ENCODE measurements at places on chromosomes 1 and 21.
A peak's percentile ranks its signal among the peaks of the same experiment; 100 is the strongest.

DNA sequence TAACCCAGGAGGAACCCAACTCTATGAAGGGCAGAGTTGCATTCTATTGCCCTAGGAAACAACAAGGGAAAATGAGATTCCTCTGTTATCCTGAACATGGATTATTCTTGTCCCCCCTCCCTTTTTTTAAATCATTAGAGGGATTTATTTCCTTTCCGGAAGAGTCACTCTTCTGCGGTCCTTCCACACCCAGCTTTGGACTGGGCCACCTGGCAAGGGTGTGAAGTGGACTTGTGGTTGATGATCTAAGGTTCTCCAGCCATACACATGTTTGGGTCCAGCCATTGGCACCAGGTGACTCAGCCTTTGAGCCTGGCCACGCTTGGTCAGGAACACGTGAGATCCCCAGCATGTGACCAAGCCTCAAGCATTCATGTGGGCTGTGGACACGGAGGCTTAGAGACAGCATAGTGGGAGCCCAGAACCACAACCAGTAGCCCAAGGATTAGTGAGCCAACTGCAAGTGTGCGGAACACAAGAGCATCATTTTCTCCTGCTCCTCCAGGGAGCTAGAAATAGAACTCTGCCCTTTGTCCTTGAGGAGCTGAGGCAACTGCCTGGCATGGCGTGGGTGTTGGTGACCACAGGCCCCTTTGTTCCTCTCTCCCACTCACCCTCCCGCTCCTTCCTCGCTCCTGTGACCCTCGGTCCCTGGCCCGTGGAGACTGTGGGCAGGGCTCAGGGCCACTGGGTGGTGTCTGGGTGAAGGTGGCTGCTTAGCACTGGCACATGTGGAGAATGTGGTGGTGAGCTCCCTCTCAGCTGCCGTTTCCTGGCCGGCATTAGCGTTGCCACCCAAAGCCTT lies 50.1 kb downstream of the NENF start:
- DNase-seq = no peak

DNA sequence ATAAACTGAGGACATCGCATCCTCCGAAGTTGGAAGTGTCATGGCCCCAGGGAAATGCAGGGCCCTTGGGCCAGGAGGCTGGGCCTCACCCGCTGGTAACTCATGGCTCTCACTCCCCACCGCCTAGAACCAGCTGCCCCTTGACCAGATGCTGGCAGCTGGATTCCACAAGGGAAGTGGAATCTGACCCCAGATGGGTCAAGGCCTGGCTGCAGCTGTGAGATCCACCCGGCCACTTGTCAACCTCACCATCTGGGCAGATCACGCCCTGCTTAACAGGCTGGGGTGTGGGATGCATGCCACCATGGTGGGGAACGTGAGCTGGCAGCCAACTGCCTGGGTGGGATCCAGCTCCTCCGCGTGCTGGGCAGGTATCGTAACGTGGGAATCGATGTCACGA lies 25.5 kb downstream of the KCNAB2 start:
- no peak for DNase-seq

DNA sequence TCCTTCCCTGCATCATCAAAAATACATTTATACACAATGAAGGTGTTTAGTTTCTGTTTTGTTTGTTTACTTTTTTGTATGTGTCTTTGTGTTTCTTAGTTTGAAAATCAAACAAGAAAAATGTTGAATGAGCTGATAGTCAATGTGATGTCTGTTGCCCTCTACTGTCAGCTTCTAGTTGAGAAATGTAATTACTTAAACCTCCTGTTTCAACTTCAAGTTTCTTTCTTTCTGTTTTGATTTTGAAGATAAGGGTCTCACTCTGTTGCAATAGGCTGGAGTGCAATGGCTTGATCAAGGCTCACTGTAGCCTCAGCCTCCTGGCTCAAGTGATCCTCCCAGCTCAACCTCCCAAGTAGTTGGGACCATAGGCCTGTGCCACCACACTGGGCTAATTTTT lies 37.5 kb downstream of the SPTA1 start:
- no peak for DNase-seq

DNA sequence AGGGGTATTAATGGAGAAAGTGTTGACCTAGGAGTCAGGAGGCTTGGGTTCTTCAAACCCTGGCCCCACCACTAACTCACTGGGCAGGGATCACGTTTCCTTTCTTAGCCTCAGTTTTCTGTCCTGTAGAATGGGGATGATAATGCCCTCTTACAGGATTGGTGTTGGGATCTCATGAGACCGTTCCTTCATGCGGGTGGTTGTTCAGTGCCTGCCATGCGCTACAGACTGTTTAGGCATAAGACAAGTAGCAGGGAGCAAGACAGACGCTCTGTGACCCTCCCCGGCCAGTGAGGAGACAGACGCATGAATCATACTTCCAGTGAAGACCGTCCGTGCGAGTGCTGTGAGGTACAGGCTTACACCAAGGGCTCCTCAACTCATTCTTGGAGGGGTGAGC lies 81.7 kb downstream of the MAN1C1 start:
- no peak for DNase-seq

- DNase-seq = no peak
These were observed 6.0 kb upstream of the SEC16B start for GRCh38 chr1:177975588-177976495.

DNA sequence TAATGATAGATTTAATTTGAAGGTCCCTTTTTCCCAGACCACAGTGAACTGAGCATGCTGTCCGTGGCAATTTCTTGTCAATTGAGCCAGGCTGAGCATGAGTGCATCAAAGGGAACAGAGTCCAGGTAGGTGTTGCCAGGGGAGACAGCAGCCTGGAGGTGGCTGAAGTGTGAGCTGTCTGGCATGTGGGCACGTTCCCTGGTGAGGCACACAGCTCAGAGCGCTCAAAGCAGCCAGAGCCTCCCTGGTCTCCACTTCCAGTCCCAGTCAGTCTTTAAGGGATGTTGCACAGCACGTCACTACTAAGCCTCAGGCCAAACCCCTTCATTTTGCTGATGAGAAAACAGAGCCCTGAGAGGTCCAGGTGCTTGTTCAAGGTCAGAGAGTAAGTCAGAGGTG lies 251.4 kb downstream of the MATN1 start:
- no peak for DNase-seq

DNA sequence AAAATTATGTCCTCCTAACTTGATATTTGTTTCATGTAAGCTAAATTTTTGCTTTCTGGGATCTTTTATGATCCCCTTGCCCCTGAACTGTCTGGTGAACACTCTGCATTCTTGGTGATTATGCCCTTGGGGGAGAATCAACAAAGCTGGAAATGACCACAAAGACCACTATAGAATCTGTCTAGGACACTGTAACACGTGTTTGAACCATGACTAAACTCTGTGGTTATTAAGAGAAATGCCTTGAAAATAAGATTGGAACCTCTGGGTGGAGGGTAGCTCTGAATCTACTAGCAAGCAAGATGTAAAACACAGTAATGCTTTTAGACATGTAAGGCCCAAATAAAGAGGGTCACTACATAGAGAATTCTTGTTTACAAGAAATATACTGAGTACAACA lies 237.5 kb downstream of the HMCN1 start:
- no peak for DNase-seq

- no peak for DNase-seq
These were observed 47.0 kb upstream of the RBM15 start for GRCh38 chr1:110292031-110292741.

DNA sequence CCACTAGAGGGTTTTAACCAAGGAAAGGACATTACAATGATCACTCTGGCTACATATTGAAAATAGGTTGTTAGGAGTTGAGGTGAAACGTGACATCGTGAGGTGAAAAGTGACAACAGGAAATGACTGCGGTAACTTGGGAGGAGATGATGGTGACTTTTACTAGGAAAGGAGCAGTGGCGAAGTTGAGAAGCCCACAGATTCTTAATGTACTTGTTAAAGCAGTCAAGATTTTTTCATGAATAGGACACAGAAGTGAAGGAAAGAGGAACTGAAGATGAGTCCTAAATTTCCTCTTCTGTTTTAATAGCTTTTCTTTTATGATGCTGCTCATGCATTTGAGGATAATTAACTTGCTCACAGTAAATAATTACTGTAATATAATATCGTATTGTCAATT lies 59.5 kb downstream of the OMA1 start:
- no peak for DNase-seq

DNA sequence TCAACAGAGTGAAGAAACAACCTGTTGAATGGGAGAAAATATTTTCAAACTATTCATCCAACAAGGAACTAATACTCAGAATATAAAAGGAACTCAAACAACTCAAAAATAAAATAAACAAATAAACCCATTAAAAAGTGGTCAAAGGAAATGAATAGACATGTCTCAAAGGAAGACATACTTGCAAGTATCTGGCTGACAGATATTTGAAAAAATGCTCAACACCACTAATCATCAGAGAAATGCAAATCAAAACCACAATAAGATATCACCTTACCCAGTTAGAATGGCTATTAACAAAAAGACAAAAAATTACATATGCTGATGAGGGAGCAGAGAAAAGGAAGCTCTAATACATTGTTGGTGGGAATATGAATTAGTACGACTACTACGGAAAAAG lies 38.2 kb downstream of the TNFSF4 start:
- no peak for DNase-seq

DNA sequence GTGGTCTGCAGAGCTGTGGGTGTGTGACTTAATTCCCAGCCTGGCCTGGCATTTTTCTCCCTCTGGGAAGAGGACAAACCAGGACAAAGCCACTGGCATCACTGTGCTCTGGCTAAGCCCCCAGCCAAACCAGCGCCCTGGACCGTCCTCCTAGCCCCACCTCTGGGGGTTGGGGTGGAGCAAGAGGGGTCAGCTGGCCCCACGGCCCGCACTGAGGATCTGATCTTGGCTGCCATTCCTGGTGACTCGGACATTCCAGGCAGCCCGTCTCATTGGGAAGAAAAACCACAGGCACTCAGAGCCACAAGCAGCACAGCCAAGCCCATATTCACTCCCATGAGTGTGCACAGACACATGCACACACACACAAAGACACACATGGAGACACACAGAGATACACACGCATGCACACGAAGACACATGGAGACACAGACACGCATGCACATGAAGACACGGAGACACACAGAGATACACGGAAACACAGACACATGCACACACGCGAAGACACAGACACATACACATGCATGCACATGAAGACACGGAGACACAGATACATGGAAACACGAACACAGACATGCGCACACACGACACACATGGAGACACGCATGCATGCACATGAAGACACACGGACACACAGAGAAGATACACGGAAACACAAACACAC lies 2.3 kb upstream of the MXRA8 start:
- DNase-seq = no peak

- DNase-seq = no peak
These were observed 769.1 kb downstream of the NCAM2 start for GRCh38 chr21:21767276-21767675.

GRCh38 chr1:27391511-27392095 lies 819 bp upstream of the GPR3 start:
- DNase-seq = peak; percentile 29

GRCh38 chr1:22503721-22504410 lies 52.2 kb downstream of the ZBTB40 start:
- DNase-seq = no peak

GRCh38 chr1:91781901-91782622 lies 103.9 kb downstream of the TGFBR3 start:
- no peak for DNase-seq

DNA sequence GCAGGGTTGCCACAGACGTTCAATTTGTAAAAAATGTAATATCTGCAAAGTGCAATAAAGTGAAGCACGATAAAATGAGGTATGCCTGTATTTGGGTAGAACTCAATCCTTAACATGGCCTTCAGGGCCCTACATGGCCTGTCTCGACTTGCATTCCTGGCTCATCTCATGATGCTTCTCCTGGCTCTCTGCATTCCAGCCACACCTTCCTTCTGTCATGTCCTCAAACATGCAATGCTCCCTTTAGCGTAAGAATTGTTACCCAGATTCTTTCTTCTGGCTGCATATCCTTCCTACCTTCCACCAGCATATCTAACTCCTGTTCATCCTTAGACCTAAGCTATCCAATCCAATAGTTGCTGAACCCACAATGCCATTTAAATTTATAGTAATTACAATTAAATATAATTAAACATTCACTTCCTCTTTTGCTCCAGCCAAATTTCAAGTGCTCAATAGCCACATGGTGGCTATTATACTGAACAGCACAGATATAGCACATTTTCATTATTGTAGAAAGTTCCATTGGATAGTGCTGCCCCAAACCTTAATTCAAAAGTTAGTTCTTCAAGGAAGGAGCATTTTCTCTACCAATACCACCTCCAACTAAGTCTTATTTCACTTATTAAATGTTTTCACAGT lies 32.6 kb downstream of the FGGY start:
- DNase-seq = no peak

- DNase-seq = no peak
These were observed 38.7 kb downstream of the SLC9A1 start for GRCh38 chr1:27116232-27116631.

DNA sequence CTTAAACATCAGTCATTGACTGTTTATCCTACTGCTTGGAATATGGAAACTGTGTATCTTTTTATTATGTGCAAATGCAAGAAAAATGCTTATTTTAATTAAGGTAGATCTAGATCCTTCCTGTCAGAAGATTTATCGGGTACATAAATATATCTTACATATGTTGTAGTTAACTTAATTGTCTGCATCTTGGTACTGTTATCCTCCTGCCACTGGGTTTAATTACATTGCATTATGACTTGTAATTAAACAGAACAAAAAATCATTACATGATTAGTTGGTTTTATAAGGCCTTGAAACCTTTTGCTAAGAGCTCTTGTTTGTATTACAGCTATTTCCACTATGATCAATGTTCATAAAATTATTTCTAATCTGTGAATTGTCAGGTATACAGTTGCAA lies 211.2 kb downstream of the PTGER3 start:
- DNase-seq = no peak

- no peak for DNase-seq
These were observed 13.9 kb downstream of the CELSR2 start for GRCh38 chr1:109263234-109263596.

DNA sequence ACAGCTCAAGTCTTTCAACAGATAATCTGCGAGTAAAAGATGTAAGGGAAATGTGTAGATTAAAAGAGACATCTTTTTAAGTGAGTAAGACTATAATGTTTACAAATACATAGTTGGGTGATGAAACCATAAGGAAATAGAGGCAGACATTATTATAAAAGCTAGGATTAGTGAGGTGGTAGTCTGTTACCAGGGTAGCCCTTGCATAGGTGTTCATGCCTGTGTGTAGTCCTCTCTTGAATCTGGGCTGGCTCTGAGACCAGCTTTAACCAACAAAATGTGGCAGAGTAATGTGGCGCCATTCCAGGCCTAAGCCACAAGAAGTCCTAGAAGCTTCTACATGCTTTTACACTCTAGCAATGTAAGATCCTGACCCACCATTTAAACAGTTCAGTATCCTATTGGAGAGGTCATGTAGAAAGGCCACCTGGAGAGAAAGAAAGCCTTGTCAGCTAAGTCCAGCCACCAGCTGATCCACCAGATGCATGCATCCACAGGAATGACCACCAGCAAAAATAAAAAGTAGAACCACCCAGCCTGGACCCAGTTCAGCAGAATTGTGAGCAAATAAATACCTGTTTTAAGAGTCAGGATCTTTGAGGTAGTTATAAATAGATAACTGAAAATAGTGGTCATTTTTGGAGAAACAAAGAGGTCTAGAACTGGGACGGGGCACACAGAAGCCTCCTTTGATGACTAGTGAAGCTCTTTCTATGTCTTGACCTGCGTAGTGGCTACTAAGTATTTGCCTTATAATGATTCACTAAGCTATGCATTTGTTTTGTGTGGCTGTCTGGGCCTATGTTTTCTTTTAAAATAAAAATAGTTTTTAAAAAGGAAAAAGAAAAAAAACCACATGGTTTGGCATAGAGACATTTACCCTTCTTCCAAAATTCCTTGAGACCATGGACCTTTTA lies 8.1 kb downstream of the NIBAN1 start:
- DNase-seq = no peak
